Panc1 (cell line): ENCODE measurements at places on chromosomes 12 and 14. TPM values are rescaled to one million over a fixed set of nuclear protein-coding genes. Genes with fewer than 3 reads are reported as not detected.

DNA sequence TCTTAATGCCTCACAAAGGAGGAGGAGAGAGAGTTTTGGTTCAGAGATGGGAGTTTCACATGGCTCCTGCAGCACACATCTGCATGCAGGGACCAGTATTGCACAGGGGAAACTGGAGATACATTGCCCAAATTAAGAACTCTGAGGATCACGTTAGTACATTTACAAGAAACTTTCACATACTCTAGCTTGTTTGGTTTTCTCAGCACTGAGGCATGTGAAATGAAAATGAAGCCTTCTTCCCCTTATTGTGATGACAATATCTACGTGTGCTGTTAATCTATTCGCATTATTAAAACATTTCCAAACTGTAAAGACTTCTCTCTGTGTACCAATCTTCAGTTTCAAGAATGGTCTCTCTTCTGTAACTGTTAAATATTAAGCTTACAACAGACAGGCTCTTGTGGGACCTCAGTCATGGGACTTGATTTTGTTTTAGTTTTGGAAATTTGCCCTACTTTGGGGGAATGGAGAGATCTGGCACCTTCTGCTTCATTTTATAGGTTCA, 124.7 kb downstream of the DAAM1 start:
- no peak for DNase-seq
- H3K4me3 ChIP-seq: no peak overlapping the region
- no peaks in the 10 kb centered on the region for H3K27me3 ChIP-seq
- H3K36me3 ChIP-seq: no peaks in the 10 kb centered on the region
- H3K27ac ChIP-seq: no peak overlapping the region

The ZDHHC22 gene
- 0.46 TPM for total RNA-seq

The KRT7 gene
- total RNA-seq: 16.8 TPM

GRCh38 chr14:104735830-104736642, 12.0 kb downstream of the ADSS1 start:
- no peak overlapping the region for H3K27ac ChIP-seq
- H3K27me3 ChIP-seq: no peaks in the 10 kb centered on the region
- no peaks in the 10 kb centered on the region for H3K36me3 ChIP-seq
- no peak overlapping the region for H3K4me3 ChIP-seq
- no peak for DNase-seq

- no peak for DNase-seq
- no peaks in the 10 kb centered on the region for H3K36me3 ChIP-seq
- H3K27ac ChIP-seq: peak overlapping the region; percentile 90
- H3K4me1 ChIP-seq: peaks cover 16% of the 10 kb centered on the region
- H3K4me3 ChIP-seq: peak overlapping the region; percentile 36
- no peaks in the 10 kb centered on the region for H3K27me3 ChIP-seq
Observed at GRCh38 chr14:99792210-99792535, 1.0 kb upstream of the EML1 start.

DNA sequence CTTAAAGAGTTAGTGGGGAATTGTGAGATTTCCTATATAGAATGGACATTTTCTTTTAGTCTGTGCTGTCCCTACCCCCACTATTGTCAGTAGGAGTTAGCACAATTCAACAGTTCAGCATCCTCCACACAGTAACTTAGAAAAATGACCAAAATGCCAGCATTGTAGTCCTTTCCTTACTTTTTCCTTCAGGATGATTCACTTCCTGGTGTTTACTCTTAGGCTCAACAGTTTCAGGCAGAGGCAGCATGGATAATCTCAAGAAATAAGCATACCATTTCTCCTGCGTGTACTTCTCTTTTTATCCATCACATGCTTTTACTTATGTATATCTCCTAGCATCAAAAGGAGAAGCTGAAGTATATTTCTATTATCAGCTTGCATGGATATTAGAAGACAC, 683.4 kb downstream of the SLC16A7 start:
- H3K27me3 ChIP-seq: no peaks in the 10 kb centered on the region
- no peak overlapping the region for H3K4me3 ChIP-seq
- H3K27ac ChIP-seq: no peak overlapping the region

DNA sequence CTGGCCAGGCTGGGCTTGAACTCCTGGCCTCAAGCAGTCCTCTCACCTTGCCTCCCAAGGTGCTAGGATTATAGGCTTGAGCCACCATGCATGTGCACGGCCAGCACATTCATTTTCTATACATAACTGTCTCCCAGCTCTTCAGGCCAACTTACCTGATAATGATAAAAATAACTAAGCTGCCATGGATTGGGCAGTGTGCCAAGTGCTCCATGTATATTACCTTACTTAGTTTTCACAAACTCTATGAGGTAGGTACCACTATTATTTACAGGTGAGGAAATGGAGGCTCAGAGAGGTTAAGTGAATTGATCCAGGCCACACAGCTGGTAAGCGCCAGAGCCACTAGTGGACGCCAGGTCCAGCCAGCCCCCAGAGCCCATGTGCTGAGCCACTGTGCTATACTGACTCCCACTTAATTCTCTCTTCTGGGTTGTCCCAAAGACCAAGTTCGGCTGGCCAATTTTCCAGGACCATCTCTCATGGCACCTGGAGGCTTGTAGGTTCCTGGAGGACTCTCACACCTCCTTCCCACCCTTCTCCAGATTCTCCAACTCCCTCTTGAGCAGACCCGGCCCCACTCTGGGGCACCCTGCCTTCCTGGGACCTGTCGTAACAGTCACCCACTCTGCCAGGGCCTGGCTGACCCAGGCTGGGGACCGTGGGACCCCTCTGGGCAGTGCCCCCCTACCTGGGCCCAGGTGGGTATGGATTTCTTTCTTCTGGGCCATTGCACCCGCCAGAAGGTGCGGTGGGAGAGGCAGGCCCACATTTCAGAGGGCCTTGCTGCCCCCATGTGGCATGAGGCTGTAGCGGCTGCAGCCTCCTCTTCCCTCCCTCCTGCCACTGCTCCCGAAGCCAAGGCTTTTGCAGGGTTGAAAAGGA, 30.2 kb upstream of the CIPC start:
- peaks cover 47% of the 10 kb centered on the region for H3K4me1 ChIP-seq
- H3K27ac ChIP-seq: peak overlapping the region; percentile 91
- peak; percentile 22 for DNase-seq
- H3K27me3 ChIP-seq: no peaks in the 10 kb centered on the region

DNA sequence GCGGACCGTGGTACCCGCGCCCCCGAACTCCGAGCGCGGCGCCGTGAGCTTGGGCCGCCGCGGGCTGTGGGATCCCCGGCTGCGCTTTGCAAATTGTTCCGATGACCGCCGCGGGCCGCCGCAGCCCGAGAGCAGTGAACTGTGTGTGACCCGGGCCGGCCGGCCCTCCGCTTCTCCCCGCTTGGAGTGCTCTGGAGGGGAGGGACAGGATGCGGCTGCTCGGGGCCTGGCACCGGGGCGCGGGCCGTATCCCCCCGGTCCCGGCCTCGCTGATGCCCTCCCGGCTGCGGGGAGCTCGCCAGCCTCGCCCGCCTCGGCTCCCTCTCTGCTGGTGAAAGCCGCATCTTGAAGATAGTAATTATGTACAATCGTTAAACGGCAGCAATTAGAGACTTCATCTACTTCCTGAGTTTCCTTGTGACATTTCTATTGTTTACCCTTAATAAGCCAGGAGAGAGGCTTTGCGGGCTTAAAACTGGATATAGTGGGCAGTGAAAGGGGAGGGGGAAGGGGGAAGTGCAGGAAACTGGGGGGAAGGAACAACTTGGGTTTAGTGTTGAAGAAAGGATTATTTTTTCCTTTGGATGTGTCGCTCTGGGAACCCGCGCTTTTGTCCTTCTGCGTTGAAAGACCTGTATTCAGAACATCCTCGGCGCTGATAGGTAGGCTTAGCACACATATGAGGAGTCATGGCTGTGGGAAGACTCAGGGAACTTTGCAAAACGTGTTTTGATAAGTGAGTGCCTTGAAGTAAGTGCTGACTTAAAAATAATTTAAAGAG, 1.2 kb downstream of the PELI2 start:
- H3K27ac ChIP-seq: no peak overlapping the region
- no peaks in the 10 kb centered on the region for H3K4me1 ChIP-seq
- peaks cover 27% of the 10 kb centered on the region for H3K27me3 ChIP-seq
- H3K4me3 ChIP-seq: peak overlapping the region; percentile 29
- no peak for DNase-seq

The HOXC9 gene
- total RNA-seq: 37.2 TPM
